ENCODE measurements at places on chromosomes 6 and 20. TPM values are rescaled to one million over a fixed set of nuclear protein-coding genes. Genes with fewer than 3 reads are reported as not detected.

GRCh38 chr6:76134651-76135050 lies 62.2 kb upstream of the IMPG1 start:
- no peak for DNase-seq

DNA sequence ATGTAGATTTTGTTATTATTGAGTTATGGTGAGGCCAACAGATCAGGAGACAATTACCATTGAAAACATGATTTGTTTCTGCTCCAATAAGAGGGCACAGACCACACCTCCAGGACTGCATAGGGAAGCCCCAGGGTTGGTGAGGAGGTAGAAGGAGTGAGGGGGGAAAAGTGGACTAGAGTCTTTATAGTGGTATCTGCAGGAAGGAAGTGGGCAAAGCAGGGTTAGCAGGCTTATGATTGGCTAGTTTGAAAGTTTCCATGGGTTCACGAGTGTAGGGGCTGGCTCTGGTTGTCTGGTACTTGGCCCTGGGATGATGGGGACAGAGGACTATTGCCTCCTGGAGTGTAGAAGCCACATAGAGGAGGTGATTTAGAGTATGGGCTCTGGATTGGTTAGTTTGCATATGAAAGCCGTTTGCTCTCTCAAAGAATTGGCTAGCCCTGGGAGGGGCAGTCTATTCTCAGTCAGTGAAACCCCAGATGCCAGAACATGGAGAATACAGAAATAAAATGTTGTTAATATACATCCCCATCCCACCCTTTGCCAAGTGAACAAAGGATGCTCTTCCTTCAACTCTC lies 156.6 kb downstream of the KLHL32 start:
- no peak for DNase-seq

GRCh38 chr6:3293271-3294155 lies 34.8 kb downstream of the PSMG4 start:
- no peak for DNase-seq

DNA sequence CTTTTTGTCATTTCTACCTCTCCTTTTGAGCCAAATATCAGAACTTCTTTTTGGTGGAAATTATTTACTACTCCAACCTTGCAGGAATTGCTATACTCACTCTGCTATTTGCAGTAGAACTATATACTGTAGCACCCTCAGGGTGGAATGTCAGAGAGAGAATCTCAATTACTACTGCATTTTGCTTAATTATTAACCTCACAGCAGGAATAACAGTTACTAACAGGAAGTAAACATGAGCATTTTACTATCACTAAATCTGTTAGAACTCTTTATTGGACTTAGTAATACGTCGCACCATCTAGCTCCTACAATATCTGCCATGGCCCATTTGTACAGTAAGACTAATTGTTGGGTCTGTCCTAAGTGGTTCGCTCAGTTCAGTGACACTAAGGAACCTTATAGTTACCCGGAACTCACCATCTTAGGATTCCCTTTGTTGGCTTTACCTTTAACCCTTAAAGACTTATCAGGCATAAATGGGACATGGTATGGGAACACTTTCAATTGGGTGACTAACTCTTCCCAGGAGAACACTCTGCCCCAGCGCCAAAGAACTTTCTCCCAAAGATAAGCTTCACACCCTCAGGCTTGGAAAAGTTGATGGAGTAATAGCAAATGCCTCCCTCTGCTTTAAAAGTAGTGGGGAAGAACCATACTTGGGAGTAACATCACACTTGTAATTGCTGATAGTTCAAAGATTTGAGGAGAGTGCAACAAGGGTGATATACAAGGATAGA lies 38.8 kb downstream of the PLN start:
- no peak for DNase-seq

- DNase-seq, result no peak
Measured at GRCh38 chr6:14856177-14856576, 389.7 kb upstream of the JARID2 start.

GRCh38 chr6:70080443-70081070 lies 214.2 kb downstream of the COL19A1 start:
- DNase-seq, result no peak

DNA sequence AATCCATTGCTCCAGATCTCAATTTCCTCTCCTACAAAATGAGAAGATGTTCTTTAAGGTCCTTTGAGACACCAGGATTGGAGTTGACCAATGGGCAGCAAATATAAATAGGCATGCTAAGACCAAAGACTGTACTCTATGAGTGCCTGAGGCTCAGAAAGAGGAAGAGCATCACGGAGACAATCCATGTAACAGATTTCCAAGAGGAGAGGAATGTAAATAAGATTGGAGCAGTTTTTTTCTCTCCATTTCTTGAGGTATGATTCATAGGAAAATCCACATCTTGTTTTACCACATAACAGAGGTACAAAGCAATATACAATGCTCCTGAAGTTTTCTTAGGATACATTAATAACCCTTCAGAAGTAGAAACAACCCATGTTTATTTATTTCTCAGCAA lies 109.8 kb downstream of the UBE3D start:
- DNase-seq, result no peak

- no peak for DNase-seq
Measured at GRCh38 chr6:114556846-114557488, 214.1 kb upstream of the HS3ST5 start.

DNA sequence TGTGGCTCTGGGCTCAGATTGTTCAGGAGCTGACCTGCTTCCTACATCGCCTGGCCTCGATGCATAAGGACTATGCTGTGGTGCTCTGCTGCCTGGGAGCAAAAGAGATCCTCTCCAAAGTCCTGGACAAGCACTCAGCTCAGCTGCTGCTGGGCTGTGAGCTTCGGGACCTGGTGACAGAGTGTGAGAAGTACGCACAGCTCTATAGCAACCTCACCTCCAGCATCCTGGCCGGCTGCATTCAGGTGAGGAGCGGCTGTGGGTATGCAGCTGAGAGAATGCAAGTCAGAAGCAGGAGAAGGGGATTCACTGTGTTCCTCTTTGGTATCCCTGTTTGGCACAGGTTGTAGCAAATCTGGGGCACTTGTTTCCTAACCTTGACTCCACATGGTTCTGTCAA lies 17.9 kb downstream of the CUL9 start:
- no peak for DNase-seq

DNA sequence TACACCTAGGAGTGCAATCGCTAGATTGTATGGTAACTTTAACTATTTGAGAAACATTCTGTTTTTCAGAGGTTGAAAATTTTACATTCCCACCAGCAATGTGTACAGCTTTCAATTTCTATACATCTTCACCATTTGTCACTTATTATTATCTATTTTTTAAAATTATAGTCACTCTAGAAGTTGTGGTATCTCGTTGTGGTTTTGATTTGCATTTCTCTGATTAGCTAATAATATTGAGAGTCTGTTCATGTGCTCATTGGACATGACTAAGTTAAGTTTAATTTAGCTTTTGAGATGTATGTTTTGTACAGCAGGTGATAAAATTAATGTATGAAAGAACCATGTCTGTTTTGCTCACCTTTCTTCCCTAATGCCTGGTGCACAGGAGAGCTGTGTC lies 34.8 kb upstream of the PLCB1 start:
- DNase-seq, result no peak

GRCh38 chr20:35281506-35282101 lies 3.0 kb downstream of the EIF6 start:
- DNase-seq, result no peak

GRCh38 chr6:2363211-2363610 lies 117.8 kb upstream of the GMDS start:
- no peak for DNase-seq

- peak; percentile 87 for DNase-seq
Measured at GRCh38 chr20:31713312-31714273, 9.1 kb downstream of the BCL2L1 start.

DNA sequence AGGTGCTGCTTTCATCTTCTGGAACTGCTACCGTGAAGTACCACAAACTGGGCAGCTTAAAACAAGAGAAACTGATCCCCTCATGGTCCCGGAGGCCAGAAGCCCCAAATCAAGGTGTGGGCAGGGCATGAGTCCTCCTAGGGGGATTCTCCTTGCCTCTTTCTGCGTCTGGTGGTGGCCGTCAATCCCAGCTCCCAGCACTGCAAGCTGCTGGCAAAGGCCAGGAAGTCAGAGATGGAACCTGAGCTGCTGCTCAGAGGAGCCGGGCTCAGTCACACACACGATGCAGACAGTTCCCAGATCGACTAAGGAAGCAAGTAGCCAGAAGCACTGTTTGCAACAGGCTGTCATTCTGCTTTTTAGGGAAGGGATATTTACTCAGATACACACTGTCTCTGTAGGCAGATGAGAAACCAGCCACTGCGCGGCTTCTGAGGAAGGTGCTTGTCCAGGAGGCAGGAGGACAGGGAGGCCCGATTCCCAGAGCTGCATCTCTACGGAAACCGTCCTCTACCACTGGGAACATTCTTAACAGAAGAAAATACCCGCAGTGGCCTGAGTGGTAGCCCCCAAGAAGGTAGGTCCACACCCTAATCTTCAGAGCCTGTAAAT lies 15.5 kb downstream of the BHLHE23 start:
- DNase-seq, result no peak

- no peak for DNase-seq
Measured at GRCh38 chr6:50962213-50962759, 143.6 kb downstream of the TFAP2B start.

DNA sequence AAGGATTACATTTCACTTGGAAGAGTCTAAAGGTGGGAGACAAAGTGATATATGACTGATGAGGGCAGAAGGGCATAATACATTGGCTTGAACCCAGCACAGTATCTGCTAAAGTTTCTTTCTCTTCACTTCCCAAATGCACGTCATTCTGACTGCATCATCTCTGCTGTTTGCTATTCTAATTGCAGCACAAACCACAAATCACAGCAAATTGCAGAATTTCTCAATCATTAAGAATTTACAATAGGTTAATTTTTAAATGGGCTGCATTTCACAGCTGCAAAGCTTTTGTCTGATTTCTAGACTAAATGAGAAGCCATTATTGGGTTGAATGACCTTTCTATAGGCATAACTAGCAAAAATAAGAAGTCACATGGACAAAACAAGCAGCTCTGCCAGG lies 337.0 kb downstream of the RNGTT start:
- DNase-seq, result no peak

GRCh38 chr6:157763129-157763903 lies 59.7 kb upstream of the SNX9 start:
- peak; percentile 58 for DNase-seq

Gene SLC26A8
- total RNA-seq, result 0.06 TPM

Gene MCCD1
- total RNA-seq, result not detected

Gene SLC24A3
- 2.1 TPM for total RNA-seq

Gene RGS17
- total RNA-seq, result 0.18 TPM

Gene GABRR1
- not detected for total RNA-seq

Gene ADAM33
- 18.5 TPM for total RNA-seq

Measured in left cardiac atrium (tissue), 4 donors.